ENCODE measurements at places on chromosomes 7 and 10. TPM values are rescaled to one million over a fixed set of nuclear protein-coding genes. Genes with fewer than 3 reads are reported as not detected.

The ING3 gene
- total RNA-seq: 14.1 TPM

The RBP4 gene
- total RNA-seq: 12.8 TPM

The HOXA4 gene
- total RNA-seq: 0.14 TPM

The GCK gene
- total RNA-seq: 1.8 TPM

The SFRP4 gene
- total RNA-seq: 0.32 TPM

The ZNF488 gene
- total RNA-seq: not detected

The RADIL gene
- total RNA-seq: 3.9 TPM

The STEAP1B gene
- not detected for total RNA-seq

The PARD3 gene
- 34.6 TPM for total RNA-seq

The GAD2 gene
- not detected for total RNA-seq

The SLC39A12 gene
- not detected for total RNA-seq

The SFMBT2 gene
- total RNA-seq: 9.6 TPM

The HOXA9 gene
- not detected for total RNA-seq

The LLCFC1 gene
- not detected for total RNA-seq

The AKR1D1 gene
- total RNA-seq: not detected

The NUDT1 gene
- total RNA-seq: 13.6 TPM

The C10orf62 gene
- 0.97 TPM for total RNA-seq

The HABP2 gene
- not detected for total RNA-seq

The ASNS gene
- 6.7 TPM for total RNA-seq

The GARIN1A gene
- total RNA-seq: 1.8 TPM

The COL28A1 gene
- 5.6 TPM for total RNA-seq

The TRIL gene
- total RNA-seq: 2.3 TPM

The TRIM4 gene
- total RNA-seq: 6.2 TPM

The FAM241B gene
- 3.2 TPM for total RNA-seq

The PLXDC2 gene
- 13.1 TPM for total RNA-seq

The SCIN gene
- 0.08 TPM for total RNA-seq

The CNPY1 gene
- not detected for total RNA-seq

The NRP1 gene
- total RNA-seq: 175 TPM

The THNSL1 gene
- 6.5 TPM for total RNA-seq

The KCND2 gene
- total RNA-seq: not detected

The SLC18A3 gene
- not detected for total RNA-seq

The MYPN gene
- total RNA-seq: 112 TPM

The COL13A1 gene
- 1.0 TPM for total RNA-seq

The CRYGN gene
- not detected for total RNA-seq

The GIMAP5 gene
- 9.0 TPM for total RNA-seq
